HT-29 (cell line): ENCODE measurements at places on chromosomes 7 and 10.

DNA sequence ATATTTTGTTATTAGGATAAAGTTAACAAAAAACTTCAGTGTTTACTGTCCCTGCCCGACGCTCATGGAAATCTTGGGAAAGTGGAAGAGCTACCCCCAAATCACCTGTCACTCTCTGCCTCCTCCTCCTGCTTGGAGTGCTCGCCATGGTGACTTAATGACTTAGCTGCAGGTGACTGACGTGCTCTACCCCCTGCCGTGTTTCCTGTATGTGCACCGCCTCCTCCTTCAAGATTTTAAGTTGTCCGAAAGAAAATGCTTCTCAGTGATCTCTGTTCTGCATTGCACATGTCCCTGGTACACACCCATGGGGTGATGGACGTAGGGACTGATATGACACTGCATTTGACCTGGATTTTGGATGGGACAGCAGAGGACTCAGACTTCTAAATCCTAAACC is 338.8 kb upstream of the SHH start:
- no peak for DNase-seq

GRCh38 chr7:96045919-96046318 is 273.6 kb downstream of the DYNC1I1 start:
- no peak for DNase-seq

GRCh38 chr10:104646146-104646545 is 5.1 kb downstream of the SORCS3 start:
- DNase-seq: no peak

DNA sequence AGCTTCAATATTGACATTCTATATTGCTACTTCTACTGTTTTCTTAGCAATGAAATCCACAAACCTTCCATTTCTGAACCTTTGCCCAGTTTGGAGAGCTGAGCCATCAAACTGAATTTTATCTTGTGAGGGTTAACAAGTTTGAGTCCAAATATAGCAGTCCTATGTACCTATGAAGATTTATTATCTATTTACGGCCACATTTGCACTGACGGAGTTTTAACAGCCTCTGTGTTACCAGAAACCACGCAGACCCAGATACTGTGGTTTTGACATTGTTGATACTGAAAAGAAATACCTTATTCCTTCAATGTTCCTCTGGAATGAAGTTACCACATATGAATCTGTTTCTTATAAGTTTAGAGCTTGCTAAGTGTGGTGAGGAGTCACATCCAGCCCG is 172.6 kb downstream of the FGFR2 start:
- DNase-seq: no peak

- no peak for DNase-seq
Observed at GRCh38 chr7:151161757-151162156, 5.7 kb downstream of the GBX1 start.

- DNase-seq: no peak
Observed at GRCh38 chr7:71746006-71746405, 614.1 kb downstream of the GALNT17 start.

DNA sequence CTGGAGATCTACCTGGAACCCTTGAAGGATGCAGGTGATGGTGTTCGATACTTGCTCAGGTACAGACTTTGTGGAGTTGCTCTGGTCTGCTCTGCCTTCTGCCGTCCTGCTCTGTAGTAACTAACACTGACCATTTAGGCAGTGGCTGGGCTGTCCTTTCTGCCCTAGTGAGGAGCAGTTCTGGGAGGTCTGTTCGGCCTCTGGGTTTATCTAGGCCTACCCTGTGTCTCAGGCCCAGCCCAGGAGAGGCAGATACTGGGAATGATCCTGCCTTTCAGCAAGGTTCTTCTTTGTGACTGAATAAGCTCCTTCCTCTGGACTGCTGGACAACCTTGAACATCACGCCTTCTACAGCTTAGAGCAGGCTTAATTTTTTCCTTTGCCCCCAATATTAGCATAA is 1.7 kb downstream of the ZFYVE27 start:
- no peak for DNase-seq

GRCh38 chr7:104772405-104773345 is 241.3 kb upstream of the KMT2E start:
- no peak for DNase-seq

- DNase-seq: no peak
Observed at GRCh38 chr7:71705901-71706596, 574.1 kb downstream of the GALNT17 start.

DNA sequence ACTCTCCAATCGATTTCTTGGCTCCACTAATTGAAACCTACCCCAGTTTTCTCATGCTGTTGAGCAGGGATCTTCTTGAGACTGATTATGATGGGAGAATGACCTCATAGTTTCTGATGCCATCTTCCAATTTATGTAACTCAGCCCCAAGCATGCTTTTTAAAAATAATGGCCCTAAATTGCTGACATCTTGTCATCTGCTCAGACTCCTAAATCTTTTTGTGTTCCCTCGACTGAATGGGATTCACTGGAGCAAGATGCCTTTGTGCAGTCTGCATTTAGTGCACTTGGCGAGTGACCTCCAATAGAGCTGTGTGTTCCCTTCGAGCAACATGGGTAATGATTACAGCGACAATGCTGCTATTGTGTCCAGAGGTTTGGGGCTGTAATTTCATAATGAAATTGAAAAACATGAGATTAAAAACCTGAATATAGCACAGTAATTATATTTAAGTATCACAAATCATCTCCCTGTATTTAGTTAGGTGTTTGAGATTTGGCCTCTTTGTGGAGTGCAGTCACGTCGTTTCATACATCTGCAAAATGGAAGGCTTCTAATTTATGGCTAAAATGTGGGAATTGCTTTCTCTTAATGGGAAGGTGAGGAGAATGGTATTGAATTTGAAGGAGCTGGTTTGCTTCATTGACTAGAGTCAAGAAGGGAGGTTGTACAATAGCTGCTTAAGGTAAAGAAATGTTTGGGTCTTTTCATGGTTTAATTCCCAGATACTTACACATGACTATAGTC is 192.9 kb downstream of the AUTS2 start:
- no peak for DNase-seq

DNA sequence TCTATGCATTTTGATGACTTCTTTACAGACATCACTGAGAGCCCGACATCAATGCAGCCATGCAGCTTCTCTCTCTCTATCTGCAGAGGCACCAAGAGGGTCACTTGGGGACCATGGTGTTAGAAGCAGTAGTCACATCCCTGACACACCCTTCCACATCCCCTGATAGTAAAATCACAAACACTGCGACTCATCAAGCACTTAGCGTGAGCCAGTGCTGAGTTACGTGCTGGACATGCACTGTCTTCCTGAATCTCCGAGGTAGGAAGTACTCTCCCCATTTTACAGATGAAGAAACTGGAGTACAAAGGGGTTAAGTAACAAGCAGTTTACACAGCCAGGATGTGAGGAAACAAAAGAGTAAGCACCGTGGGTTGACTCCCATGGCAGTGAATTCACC is 109.2 kb downstream of the OSBPL3 start:
- DNase-seq: no peak

GRCh38 chr7:39838326-39838725 is 111.7 kb upstream of the CDK13 start:
- peak; percentile 90 for DNase-seq

GRCh38 chr10:43231523-43232078 is 35.3 kb downstream of the RASGEF1A start:
- no peak for DNase-seq

DNA sequence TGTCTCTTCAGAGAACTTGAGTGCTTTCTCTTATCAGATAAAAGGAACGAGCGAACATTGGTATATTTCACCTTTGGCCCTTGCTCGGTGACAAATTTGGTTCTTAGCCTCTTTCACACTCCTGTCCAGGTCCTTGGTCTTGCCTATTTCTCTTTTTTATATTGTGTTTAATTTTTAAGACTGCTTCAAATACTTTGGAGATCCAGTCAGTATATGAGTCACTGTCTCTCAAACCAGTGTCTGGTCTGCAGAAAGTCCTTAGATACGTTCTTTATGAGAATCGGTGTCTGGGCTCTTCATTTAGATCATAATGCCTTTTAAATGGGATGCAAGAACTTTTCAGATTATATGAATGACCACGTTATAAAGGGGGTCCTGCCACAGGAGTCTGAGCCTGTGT is 55.0 kb downstream of the PIK3AP1 start:
- no peak for DNase-seq

DNA sequence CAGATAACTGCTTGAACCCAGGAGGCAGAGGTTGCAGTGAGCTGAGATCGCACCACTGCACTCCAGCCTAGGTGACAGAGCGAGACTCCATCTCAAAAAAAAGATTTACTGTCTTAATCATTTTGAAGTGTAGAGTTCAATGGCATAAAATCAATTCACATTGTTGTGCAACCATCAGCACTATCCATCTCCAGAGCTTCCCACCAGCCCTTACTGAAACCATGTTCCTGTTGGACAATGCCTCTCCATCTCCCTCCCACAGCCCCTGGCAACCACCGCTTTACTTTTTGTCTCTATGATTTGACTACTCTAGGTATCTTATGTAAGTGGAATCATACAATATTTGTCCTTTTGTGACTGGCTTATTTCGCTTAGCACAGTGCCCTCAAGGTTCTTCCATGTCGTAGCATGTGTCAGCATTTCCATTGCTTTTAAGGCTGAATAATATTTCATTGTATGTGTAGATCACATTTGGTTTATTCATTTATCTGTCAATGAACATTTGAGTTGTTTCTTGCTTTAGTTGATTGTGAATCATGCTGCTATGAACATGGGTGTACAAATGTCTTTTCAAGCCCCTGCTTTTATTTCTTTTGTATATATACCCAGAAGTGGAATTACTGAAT is 33.1 kb downstream of the NACAD start:
- DNase-seq: no peak

DNA sequence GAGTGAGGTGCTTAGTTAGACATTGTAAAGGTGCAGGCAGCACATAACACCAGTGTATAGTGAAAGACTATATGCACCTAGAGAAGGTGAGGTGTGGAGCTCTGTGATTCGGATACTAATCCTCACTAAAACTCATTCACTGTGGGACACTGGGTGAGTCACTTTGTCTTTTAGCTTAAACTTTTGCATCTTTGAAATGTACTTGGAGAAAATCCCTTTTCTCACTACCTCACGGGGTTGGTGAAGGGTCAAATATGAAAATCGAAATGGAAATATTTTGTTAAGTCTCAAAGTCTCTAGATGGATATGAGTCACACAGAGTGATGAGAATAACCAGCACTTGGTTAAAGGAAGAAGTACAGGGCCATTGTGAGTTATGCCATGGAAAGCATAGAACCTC is 38.0 kb downstream of the MDFIC start:
- no peak for DNase-seq

GRCh38 chr10:71706216-71707121 is 13.1 kb downstream of the C10orf105 start:
- DNase-seq: no peak

- DNase-seq: no peak
Observed at GRCh38 chr10:63829573-63830149, 308.5 kb downstream of the REEP3 start.

DNA sequence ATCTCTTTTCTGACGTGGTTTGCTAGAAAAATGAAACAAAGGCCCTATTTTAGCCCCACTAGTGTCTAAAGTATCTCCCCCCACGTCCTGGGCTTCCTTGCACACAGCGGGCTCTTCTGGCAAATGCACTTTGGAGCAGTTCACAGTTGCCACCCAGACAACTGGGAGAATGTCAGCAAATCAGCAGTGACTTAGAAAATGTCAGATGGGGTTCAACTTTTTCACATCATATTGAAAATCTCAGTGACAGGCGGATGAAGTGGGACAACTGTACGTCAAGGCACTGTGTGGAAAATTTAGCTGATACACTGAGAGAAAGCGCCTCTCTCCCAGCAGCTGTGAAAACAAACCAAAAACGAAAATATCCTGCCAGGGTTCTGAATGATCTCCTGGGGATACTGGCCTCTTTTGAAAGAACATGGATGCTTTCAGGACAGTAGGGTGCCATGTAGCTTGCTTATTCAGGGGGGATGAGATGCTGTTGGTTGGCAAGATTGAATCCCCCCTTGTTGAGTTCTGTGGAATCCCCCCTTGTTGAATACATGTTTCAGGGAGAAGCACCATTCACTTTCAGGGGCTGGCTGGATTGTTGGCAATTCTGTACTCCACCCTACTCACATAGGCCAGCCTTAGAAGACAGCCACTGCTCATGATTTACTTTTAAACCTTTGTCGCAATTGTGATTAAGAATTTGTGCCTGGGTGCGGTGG is 372.8 kb upstream of the CELF2 start:
- DNase-seq: no peak

DNA sequence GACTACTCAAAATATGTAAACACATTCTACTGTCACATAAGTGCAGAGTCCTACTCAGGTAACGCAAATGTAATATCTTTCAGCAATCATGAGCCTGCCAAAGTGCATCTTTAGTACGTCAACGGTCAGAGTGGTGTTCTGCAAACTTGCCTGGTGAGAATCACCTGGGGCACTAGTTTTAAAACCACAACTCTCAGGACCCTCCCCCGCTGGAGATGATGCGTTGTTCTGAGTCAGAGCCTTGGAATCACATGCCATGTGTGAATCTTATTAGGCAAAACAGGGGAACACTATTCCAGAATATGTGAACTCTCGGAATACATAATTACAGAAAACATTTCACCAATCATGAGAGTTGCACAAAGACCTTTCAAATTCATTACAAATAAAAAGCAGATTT is 115.7 kb downstream of the TPK1 start:
- DNase-seq: no peak

GRCh38 chr10:89793649-89794254 is 92.4 kb downstream of the KIF20B start:
- peak; percentile 86 for DNase-seq

DNA sequence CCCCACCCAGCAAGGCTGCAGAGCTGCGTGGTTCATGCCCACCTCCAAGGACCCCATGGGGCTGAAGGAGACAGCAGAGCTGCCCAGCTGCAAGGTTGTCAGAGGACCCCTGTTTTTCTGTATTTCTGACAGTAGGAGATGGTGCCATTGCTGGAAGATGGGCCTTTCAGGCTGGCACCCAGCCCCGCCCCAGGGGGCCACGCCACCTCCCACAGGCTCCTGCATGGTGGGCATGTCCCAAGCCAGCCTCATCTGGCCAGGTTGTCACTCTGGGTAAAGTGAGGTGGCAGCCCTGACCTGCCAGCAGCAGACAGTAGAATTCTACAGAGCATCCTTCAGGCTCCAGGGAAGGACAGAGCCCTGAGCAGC is 75.5 kb upstream of the RET start:
- no peak for DNase-seq

DNA sequence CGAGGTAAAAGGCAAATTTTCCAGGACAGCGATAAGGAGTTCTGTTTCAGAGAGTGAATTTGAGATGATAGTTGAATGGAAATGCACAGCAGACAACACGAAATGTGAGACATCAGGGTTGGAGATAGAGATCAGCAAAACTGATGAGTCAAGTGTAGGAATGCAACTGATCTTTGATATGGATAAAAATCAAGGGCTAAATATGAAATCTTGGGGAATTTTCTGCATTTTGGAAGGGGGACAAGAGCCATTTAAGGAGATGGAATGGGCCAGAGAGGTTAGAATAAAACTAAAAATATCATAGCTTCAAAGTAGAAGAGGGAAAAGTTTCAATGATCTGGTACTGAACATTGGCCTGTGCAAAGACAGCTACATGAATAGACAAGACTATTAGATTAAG is 11.5 kb downstream of the CISD1 start:
- no peak for DNase-seq

GRCh38 chr7:69228212-69228811 is 370.0 kb upstream of the AUTS2 start:
- no peak for DNase-seq
